ENCODE measurements at places on chromosomes 5 and 9. TPM values are rescaled to one million over a fixed set of nuclear protein-coding genes. Genes with fewer than 3 reads are reported as not detected.

DNA sequence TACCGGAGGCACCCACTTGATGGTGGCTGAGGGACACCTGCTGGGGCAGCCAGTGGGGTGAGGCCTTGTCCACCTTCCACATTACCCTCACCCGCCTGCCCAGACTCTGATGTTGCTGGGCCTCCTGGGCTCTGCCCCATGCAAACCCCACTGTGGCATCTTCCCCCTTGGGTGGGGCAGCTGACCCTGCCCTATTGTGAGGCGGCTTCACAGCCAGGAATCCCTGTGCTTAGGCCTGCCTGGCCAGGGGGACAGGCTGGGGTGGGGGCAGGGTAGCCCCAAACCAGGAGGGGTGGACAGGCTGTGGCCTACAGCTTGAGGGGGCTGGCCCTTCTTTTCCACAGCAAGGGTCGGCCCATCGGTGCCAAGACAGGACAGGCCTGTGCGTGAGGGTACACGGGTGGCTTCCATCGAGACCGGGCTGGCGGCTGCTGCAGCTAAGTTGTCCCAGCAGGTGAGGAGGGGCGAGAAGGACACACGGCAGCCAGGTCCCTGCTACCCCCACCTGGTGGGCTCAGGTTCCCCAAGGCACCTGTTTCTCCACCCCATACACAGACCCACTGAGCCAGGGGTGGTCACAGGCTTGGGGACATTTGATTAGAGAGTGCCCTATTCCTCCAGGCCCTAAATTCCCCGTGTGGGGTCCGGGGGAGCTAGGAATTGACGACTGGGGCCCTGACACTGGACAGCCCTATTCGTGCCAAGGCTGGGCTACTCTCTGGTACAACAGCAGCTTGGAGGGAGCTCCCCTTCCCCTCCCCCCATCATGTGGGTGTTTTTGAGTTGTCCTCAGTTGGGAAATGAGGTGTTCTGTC lies 99.2 kb downstream of the PHF2 start:
- peak; percentile 64 for DNase-seq

- DNase-seq: no peak
Observed at GRCh38 chr5:167339205-167339604, 952.2 kb upstream of the WWC1 start.

- peak; percentile 87 for DNase-seq
Observed at GRCh38 chr5:179801304-179802206, 5.1 kb downstream of the MGAT4B start.

GRCh38 chr5:123907349-123907748 lies 395.4 kb downstream of the CSNK1G3 start:
- DNase-seq: no peak

GRCh38 chr9:90141723-90142122 lies 500.9 kb downstream of the DIRAS2 start:
- no peak for DNase-seq

GRCh38 chr5:172999974-173000373 lies 16.4 kb downstream of the ATP6V0E1 start:
- no peak for DNase-seq

GRCh38 chr9:111399772-111400563 lies 69.9 kb upstream of the OR2K2 start:
- DNase-seq: no peak

DNA sequence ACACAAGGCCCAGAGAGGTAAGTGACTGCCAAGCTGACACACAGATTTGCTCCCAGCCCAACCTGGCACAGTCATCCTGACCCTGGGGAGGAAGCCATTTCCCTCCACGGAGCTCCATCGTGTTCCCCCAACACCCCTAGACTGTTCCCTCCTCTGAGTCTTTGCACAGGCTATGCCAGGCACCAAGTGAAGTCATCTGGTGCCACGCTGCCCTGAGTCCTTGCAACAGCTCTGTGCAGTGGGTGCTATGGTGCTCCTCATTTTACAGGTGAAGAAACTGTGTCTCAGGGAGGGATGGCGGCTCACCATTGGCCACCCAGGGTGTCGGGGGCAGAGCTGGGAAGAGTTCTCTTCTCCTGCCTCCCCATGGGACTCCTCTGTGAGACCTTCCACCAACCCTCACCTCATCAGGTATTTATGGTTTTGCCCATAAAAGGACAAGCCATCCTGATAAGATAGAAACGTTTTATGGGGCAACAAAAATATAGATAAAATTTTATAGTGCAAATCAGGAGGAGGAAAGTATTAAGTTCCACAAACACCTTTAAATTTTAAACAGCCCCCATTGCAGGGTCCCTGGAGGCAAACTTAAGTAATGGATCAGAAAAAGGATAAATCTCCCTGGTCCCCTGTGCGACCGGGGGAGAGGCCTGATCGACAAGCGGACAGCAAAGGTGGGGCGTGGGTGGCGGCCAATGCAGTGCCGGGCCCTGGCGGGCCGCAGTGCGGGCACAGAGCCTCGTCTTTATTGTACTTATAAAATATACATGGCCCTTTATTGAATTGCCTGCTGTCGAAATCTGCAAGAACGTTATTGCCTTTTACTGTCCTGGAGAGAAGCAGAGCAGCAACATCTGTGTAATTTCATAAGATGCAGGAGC lies 50.2 kb upstream of the ZBTB43 start:
- no peak for DNase-seq

DNA sequence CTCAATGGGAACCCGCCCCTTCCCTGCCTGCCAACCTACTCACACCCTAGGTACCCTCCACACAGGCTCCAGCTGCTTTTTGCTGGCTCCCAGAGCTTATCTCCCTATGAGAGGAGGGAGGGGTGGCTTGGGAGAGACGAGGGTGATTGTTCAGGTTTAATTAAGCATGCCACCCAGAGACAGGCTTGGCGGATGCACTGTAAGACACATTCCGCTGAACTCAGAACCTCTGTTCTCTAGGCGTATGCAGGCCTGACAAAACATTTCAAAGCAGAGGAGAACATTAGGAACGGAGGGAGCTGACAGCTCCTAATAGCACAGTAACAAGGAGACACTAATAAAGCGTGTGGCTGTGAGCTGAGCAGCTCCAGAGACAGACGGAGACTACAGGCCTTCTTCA lies 80.1 kb downstream of the TRIM32 start:
- no peak for DNase-seq

GRCh38 chr9:3292311-3292710 lies 233.5 kb downstream of the RFX3 start:
- no peak for DNase-seq

DNA sequence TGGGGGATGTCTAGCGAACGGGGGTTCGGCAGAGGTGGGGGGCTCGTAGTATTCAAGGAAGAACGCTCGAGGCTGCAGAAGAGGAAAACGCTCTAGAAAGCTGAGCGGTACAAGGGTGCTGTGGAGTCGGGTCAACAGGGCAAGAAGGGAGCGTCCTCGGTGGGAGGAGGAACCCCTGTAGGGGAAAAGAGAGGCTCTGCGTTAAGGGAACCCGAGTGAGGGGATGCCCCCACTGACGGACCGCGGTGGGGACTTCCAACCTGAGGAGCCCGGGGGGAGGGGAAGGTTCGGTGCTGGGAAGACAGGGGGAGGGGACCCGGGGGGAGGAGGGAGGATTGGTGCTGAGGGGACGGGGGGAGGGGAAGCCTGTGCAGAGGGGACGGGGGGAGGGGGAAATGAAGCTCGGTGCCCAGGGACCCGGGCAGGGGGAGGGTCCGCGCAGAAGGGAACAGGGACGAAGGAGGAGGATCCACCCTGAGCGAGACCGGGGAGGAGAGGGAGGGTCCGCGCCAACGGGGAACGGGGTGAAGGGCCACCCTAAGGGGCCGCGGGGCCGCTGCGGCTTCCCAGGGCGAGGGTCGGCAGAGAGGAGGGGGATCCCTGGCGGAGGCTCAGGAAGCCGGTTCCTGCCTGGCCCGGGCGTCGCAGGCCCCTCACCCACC lies 621 bp downstream of the NR6A1 start:
- DNase-seq: peak; percentile 82

DNA sequence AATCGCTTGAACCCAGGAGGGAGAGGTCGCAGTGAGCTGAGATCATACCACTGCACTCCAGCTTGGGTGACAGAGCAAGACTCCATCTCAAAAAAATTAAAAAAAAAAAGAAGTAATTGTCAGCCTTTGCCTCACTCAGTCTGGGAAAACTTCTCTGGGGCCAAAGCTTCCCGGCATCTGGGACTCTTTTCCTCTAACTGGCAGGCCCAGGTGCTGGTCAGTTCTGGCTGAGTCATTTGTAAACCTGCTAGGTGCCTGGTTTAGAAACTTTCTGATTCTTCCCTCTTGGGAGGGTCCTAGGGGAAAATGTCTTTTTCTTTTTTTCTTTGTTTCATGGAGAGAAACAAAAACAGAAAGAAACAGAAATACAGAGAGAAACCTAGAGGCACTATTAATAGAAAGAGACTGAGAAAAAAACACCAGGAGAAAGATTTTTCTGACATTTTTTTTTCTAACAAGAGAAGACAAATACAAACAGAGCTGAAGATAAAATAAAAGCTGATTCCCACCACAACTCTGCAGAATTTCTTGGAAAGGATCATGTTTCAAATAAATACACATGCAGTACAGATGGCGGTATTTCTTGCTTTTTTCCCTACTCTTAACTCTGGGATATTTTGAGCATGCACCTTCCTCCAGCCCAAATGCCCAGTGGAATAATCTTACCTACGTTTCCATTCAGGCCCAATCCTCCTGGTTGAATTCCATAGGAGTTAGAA lies 22.1 kb upstream of the UBAP2 start:
- DNase-seq: no peak

- DNase-seq: no peak
Observed at GRCh38 chr5:1039706-1040260, 31.2 kb downstream of the NKD2 start.

DNA sequence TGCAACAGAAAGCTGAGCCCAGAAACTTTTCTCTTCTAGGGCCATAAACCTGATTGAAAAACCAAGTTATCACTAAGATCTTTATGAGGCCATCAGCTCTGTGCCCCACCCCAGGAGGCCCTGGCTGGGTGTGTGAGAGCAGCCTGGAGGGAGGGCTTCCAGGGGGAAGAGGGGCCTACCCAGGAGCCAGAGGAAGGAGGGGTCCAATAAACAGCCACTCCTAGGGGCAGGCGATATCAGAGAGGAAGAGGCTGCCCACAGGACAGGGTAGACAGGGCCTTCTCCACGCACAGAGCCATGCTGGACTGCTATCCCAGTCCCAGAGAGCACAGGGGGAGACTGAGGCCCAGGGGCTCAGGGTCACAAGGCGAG lies 4.5 kb upstream of the CDX1 start:
- DNase-seq: no peak

DNA sequence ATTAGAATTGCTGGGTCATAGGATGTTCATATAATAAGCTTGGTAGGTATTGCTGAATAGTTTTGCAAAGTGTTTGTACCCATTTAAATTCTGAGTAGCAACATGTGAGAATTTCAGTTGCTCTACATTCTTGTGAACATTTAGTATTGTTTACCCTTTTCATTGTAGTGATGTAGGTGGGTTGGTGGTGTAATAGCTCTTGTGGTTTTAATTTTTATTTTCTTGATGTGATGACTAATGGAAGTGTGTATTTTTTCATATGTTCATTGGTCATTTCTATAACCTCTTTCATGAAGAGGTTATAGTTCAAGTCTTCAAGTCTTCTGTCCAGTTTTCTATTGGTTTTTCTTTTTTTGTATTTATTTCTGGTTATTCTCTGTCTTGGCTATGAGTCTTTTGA lies 34.4 kb downstream of the RASA1 start:
- no peak for DNase-seq

- no peak for DNase-seq
Observed at GRCh38 chr5:143601917-143602333, 198.4 kb upstream of the NR3C1 start.

- no peak for DNase-seq
Observed at GRCh38 chr5:56465769-56466135, 232.6 kb upstream of the ANKRD55 start.

- no peak for DNase-seq
Observed at GRCh38 chr9:15361737-15362136, 54.7 kb upstream of the TTC39B start.

GRCh38 chr5:121108725-121109124 lies 644.6 kb downstream of the PRR16 start:
- no peak for DNase-seq

DNA sequence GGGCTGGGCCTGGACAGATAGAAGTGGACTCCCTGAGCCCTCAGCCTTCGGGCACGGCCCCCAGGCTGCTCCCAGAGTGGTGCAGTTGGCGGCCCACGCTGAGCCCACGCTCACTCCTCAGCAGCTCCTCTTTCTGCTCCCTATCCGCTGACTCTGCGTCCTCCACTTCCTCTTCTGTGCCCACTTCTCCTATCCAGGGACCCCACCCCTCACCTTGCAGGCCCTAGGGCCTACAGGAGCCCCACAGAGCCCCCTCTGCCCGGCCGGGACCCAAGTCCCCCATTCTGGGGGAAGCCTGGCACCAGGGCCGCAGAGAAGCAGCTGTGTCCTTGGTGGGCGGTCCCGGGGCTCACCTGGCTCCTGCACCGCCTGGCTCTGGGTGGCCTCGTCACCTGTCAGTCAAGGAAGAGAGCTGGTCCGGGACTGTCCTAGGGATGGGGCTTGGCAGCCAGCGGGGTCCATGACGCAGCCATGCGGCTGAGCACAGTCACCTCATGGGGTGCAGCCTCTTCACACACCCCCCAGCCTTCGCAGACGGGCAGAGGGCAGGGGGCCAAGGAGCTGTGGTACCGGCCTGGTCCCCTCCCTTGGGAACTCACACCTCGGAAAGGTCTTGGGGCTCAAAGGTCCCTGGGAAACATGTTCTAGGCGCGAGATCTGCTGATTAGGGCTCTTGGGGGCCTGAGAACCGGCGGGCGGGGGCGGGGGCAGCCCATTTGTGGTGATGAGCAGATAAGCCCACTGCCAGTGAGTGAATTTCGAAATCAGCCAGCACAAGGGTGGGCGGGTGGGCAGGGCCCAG lies 5.4 kb upstream of the NRARP start:
- no peak for DNase-seq

Gene TSSK1B
- 0.08 TPM for total RNA-seq

Gene SUSD3
- 1.1 TPM for total RNA-seq

Gene PLEKHG4B
- 0.03 TPM for total RNA-seq

Gene LCN12
- 20.7 TPM for total RNA-seq

Gene GFI1B
- total RNA-seq: not detected

Gene TLR4
- 7.5 TPM for total RNA-seq

Gene GALNT10
- 15.5 TPM for total RNA-seq

Gene RASGEF1C
- total RNA-seq: 0.40 TPM

Gene BDP1
- total RNA-seq: 18.4 TPM

Gene GARIN3
- not detected for total RNA-seq

Gene DEPDC1B
- total RNA-seq: not detected

Gene TRIM7
- 6.4 TPM for total RNA-seq

Gene SLC6A18
- total RNA-seq: not detected

Gene DCAF12
- total RNA-seq: 15.7 TPM

Gene RECK
- total RNA-seq: 5.8 TPM

Data from cardiac septum (tissue), 1 donor.